ENCODE measurements at places on chromosomes 5 and 9.

DNA sequence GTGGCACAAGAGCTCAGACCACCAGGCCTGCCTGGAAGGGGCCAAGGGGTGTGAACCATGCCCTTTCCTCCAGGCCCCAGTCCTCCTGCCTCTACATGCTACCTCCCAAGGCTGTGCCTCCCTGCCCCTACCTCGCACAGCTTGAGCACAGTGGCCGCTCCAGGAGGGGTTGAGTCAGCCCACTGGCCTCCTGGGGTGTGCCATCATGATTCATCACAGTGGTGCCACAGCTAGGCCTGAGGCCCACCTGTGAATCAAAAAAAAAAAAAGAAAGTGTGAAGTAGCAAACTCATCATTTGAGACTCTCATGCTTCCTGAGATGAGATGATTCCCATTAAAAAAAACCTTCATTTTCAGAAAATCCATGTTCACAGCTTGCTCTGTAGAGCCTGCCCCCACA, 240.5 kb downstream of the HSPA4 start:
- DNase-seq: peak; percentile 9

- no peak for DNase-seq
Observed at GRCh38 chr5:109196823-109197160, 213.0 kb downstream of the PJA2 start.

DNA sequence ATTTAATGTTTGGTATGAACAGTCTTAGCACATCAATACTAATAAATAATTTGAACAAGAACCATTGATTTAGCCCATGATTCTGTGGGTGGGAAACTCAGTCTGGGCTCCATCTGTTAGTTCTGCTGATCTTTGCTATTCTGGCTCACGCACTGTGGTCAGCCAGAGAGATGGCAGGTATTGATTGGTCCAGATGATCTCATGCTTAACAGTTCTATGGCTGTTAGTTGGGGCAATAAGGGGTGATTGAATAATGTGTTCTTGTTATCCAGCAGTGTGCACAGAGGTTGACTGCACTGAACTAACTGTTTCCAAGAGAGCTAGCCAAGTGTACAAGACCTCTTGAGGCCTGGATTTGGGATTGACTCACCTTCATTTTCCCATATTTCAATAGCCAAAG, 824.3 kb downstream of the SEMA5A start:
- no peak for DNase-seq

DNA sequence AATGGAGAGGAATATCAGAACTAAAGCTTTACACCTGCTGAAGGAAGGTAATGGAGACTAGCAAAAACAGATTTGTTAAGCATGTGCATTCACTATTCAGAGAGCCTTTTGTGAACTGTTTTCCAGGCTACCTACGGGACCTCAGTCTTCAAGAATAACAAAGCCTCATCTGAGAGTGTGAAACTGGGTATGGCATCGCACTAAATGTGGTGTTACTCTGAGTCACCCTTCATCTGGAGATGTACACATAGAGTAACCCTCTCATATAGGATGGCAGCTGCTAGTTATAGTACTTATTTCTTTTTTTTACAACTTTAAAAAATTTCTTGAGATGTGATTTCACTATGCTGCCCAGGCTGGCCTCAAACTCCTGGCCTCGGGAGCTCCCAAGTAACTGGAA, 306.8 kb downstream of the ZNF608 start:
- no peak for DNase-seq

GRCh38 chr9:35357116-35357515, 132.8 kb upstream of the RUSC2 start:
- DNase-seq: no peak

- DNase-seq: no peak
Observed at GRCh38 chr9:71608021-71608420, 160.3 kb downstream of the CEMIP2 start.

- no peak for DNase-seq
Observed at GRCh38 chr5:34496260-34496691, 159.9 kb upstream of the RAI14 start.

DNA sequence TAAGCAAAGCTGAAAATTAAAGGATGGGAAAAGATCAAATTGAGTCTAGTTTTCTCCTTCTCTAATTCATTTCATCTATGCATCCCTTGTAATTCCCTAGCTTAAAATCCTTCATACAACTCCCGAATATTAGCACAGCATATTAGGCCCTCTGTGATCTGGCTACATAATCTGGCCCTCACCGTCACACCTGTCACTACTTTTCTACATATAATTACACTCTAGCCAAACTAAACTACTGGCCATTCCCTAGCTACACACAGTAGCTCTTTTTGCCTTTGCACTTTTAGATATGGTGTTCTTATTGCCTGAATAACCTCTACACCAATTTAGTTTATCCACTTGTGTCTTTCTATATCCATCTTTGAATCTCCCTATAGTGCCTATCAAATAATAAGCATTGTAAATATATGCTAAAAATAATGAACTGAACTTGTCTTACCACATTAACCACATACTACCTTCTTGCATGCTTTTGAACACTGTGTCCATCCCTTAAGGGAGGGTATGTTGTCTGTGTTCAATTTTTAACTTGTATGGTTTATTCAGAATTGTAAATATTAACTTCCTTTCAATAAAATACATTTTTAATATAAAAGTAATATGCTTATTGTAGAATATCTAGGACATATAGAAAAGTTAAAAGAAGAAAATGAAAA, 15.9 kb downstream of the RANBP6 start:
- no peak for DNase-seq

- DNase-seq: no peak
Observed at GRCh38 chr9:33289936-33290246, 425 bp upstream of the NFX1 start.

- no peak for DNase-seq
Observed at GRCh38 chr5:151718646-151719045, 31.9 kb upstream of the SPARC start.

- DNase-seq: no peak
Observed at GRCh38 chr9:38263532-38263931, 129.0 kb upstream of the ALDH1B1 start.

DNA sequence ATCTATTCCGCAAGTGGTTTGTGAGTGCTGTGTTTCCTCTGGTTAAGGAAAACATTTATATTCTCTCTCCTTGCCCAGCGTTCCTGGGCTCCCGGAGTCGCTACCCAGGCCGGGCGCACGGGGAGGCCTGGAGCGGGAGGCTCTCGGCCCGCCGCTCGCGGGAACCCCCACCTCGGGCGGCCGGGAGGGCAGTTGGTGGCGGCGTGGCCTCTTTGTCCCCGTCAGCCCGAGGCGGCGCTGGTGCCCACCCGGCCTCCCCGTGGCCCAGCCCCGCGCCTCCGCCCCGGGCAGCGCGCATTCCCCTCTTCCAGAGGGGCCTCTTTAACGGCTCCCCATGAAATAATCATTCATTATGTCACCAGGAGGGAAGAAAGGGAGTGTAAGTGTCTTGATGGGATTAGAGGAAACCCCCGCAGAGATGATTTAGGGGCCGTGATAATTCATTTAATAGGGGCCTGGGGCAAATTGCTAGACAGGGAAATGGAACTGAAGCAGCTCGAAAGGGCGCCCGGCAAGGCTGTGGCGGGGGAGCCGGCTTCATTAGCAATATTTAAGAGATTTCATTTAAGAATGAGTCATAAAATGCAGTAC, 181.9 kb upstream of the TBCA start:
- no peak for DNase-seq

GRCh38 chr9:33139421-33140228, 27.5 kb downstream of the B4GALT1 start:
- peak; percentile 98 for DNase-seq

DNA sequence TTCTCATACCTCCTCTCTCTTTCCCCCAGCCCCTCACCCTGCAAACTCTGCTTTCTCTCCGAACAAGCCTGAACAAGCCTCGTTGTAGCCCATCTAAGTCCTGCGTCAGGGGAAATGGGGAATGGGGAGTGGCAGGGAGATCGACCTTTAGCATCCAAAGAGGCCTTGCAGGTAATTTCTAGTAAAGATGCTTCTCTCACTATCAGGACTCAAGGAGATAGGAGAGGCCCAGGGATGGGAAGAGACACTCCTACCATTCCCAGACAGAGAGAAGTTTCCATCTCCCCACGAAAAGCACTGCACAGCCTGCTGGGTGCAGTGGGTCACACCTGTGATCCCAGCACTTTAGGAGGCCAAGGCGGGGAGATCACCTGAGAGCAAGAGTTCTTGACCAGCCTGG, 44.4 kb upstream of the CTNNA1 start:
- no peak for DNase-seq

GRCh38 chr9:117224695-117225094, 190.2 kb downstream of the ASTN2 start:
- DNase-seq: peak; percentile 4

GRCh38 chr5:140273401-140273877, 29.5 kb downstream of the PFDN1 start:
- DNase-seq: peak; percentile 95

DNA sequence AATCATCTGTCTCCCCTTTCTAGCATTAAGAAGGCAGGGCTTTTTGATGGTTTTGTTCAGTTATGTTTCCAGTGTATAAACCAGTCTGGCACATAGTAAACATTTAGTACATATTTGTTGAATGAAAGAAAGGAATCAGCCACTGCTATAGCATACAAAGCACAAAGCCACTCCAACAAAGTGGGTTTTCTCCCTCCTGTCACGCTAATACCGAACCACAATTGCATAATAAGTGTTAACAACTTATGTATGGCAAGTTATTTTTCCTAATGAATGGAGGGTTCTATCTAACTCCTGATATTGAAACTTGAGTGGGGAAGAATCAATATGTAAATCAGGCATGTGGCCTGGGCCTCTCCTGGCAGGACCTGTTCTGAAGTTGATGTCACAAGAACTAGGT, 53.9 kb downstream of the PRUNE2 start:
- no peak for DNase-seq

DNA sequence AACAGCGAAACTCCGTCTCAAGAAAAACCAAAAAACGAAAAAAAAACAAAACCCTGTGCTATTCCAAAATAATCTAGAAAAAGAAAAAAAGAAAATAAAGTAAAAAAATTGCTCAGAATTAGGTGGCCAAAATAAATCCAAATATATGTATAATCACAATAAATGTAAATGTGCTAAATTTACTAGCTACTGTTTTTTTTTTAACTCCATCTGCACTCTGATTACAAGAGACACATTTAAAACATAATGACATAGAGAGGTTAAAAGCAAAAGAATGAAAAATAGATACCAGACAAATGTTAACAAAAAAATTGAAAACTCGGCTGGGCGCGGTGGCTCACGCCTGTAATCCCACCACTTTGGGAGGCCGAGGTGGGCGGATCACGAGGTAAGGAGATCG, 66.1 kb downstream of the FGF1 start:
- DNase-seq: no peak

GRCh38 chr5:179920175-179920574, 12.5 kb upstream of the TBC1D9B start:
- no peak for DNase-seq

- DNase-seq: no peak
Observed at GRCh38 chr5:143924311-143924978, 112.5 kb downstream of the HMHB1 start.

GRCh38 chr9:93210324-93210973, 26.5 kb downstream of the WNK2 start:
- no peak for DNase-seq

GRCh38 chr5:41878643-41879478, 8.6 kb upstream of the OXCT1 start:
- DNase-seq: no peak

DNA sequence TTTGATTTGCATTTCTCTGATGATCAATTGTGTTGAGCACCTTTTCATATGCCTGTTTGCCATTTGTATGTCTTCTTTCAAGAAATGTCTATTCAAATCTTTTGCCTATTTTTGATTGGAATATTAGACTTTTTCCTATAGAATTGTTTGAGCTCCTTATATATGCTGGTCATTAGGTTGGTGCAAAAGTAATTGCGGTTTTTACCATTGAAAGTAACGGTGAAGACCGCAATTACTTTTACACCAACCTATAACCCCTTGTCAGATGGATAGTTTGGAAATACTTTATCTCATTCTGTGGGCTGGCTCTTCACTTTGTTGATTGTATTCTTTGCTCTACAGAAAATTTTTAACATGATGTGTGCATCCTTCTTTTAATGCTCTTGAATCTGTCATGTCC, 113.2 kb upstream of the PRRC1 start:
- DNase-seq: no peak

Measured in NB4 (cell line).